ENCODE measurements at places on chromosomes 16 and 17. TPM values are rescaled to one million over a fixed set of nuclear protein-coding genes. Genes with fewer than 3 reads are reported as not detected.

Gene BEAN1
- 4.9 TPM for total RNA-seq

- no peaks in the 10 kb centered on the region for H3K27me3 ChIP-seq
- H3K36me3 ChIP-seq, result no peaks in the 10 kb centered on the region
- no peak overlapping the region for H3K4me3 ChIP-seq
- H3K4me1 ChIP-seq, result no peaks in the 10 kb centered on the region
- no peak for DNase-seq
Measured at GRCh38 chr17:9414471-9414870, 161.1 kb downstream of the STX8 start.

Gene CRHR1
- total RNA-seq, result 1.9 TPM

Gene HBA2
- 1,427 TPM for total RNA-seq

Gene ADORA2B
- 13.1 TPM for total RNA-seq

DNA sequence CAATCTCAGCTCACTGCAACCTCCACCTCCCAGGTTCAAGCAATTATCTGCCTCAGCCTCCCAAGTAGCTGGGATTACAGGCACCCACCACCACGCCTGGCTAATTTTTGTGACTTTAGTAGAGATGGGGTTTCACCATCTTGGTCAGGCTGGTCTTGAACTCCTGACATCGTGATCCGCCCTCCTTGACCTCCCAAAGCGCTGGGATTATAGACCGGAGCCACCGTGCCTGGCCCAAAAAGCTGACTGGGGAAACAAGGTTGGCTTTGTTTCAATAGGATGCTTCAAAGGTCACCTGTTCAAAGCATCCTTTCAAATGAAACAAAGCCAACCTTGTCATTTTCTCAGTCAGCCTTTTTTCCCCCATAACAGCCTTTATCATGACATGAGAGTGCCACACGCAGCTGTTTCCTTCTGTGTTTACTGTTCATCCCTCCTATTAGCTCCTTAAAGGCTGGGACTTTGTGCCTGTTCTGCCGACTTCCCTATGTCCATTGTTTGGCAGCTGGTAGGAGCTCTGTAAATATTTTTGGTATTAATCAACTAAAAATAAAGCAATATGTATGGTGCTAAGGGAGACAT lies 51.1 kb downstream of the ADAMTS18 start:
- no peak overlapping the region for H3K4me3 ChIP-seq
- no peaks in the 10 kb centered on the region for H3K4me1 ChIP-seq
- no peaks in the 10 kb centered on the region for H3K27me3 ChIP-seq
- no peak overlapping the region for H3K27ac ChIP-seq
- H3K36me3 ChIP-seq, result no peaks in the 10 kb centered on the region
- no peak for DNase-seq
